GM13977 (cell line): ENCODE measurements at places on chromosomes 2 and 18.

DNA sequence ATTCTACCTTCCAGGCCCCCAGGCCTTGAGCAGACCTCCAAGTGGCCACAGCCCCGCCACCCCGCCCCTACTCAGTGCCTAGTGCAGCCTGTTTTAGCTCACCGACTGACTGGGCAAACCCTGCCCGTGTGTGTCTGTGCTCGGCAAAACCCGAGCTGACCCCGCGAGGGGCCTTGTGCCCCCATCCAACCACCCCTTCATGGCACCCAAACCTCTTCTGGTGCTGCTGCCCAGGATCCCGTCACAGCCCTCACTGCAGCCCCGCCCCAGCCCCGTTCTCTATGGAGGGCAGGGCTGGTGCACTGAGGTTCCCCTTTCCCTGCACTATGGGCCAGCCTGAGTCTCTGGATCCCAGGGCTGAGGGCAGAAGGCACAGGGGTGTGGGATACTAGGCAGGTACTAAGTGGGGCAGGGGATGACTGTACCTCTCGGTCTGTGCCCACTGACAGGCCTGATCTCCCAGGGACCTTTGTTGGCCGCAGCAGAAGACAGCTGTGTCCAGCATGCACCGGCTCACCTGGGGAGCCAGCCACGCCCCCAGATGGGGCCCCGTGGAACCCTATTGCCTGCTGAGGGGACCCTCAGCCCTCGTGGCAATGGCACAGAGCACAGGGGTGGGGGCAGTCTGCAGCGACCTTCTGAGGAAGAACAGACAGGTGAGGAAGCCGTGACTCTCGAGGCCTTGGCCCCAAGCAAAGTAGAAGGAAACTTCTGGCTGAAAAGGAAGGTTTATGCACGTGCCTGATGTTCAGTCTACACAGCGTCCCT is 69.9 kb upstream of the OTOS start:
- DNase-seq: no peak

- no peak for DNase-seq
These were observed 597.5 kb upstream of the NRXN1 start for GRCh38 chr2:51629406-51629805.

GRCh38 chr2:119678021-119678656 is 862 bp upstream of the TMEM177 start:
- DNase-seq: peak; percentile 15

GRCh38 chr18:78891185-78891762 is 88.3 kb upstream of the SALL3 start:
- no peak for DNase-seq

DNA sequence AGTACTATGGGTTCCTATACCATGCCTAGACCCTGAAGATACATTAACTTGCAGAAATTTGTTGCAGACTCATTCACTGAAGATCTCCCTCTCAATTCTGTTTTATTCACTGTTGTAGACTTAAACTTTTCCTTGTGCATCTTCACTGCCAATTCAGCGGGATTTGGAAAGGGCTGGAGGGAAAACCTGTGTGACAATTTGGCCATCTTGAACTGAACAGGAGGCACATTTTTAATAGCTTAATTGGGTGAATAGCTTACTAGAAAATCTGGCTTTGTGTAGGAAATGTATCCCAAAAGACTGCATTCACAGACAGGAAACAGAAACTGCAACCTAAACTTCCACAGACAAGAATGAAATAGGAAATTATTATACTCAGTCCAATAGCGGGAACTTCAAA is 512.3 kb downstream of the XIRP2 start:
- no peak for DNase-seq

- no peak for DNase-seq
These were observed 68.1 kb downstream of the EMILIN2 start for GRCh38 chr18:2914881-2915240.
